ENCODE measurements at places on chromosomes 6 and 20. TPM values are rescaled to one million over a fixed set of nuclear protein-coding genes. Genes with fewer than 3 reads are reported as not detected.

Gene CST5
- total RNA-seq = not detected

Gene JAG1
- total RNA-seq = 31.7 TPM

Gene PCSK2
- total RNA-seq = not detected

Gene ELOVL2
- not detected for total RNA-seq

Gene CST4
- total RNA-seq = not detected

Gene MUCL3
- not detected for total RNA-seq

Gene ELOVL4
- total RNA-seq = 4.1 TPM

Gene OSTM1
- 26.4 TPM for total RNA-seq

- no peak for DNase-seq
These were observed 108.6 kb downstream of the DLL1 start for GRCh38 chr6:170182093-170182780.

GRCh38 chr6:169965657-169966311 lies 214.4 kb downstream of the ERMARD start:
- DNase-seq = no peak

DNA sequence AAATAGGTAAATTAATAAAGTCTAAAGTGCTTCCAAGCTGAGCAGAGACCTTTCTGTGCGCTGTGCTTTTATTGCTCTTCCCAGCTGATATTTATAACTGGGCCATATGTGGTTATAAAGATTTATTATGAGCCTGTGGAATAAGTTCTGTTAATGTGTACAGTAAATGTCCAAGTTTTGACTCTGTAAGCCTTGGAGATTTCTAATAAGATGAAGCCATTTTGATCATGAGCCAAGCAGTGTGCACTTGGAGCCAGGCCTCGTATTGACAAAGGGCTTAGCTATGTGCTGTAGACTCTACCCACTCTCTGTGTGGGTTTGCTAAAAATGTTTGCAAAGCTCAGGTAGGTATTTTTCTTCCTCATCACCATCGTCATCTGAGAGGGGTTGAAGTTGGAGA lies 361.1 kb downstream of the FOXA2 start:
- no peak for DNase-seq

- DNase-seq = peak; percentile 99
These were observed 115.3 kb downstream of the LCA5 start for GRCh38 chr6:79421707-79422484.

DNA sequence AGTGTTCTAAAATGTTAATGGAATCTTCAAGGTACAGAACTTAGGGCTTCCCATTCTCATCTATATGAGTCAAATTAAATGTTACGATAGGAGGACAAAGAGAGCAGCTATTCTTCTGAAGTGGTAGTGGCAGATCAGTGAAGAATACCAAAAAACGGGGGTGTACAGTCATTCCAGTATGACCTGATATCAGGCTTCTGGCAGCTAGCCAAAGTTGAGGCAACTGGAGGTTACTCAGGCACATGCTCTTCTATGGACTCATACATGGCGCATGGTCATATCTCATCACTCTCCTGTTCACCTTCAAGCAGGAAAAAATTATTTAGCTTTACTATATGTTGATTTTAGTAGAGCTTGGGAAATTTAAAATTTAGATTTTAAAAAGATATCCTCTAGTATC lies 1608.8 kb downstream of the GRIK2 start:
- no peak for DNase-seq

DNA sequence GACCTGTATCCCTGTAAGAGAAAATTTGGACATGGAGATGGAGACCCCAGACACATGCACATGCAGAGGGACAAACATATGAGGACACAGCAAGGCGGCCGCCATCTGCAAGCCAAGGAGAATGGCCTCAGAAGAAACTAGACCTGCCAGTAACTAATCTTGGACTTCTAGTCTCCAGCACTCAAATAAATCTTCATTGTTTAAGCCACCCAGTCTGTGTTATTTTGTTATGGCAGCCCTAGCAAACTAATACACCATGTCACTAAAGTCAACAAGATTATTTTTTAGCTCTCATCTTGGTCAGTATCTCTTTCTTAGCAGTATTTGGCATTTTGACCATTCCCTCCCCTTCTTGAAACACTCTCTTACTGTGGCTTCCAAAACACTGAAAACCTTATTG lies 26.7 kb downstream of the LATS1 start:
- DNase-seq = no peak

DNA sequence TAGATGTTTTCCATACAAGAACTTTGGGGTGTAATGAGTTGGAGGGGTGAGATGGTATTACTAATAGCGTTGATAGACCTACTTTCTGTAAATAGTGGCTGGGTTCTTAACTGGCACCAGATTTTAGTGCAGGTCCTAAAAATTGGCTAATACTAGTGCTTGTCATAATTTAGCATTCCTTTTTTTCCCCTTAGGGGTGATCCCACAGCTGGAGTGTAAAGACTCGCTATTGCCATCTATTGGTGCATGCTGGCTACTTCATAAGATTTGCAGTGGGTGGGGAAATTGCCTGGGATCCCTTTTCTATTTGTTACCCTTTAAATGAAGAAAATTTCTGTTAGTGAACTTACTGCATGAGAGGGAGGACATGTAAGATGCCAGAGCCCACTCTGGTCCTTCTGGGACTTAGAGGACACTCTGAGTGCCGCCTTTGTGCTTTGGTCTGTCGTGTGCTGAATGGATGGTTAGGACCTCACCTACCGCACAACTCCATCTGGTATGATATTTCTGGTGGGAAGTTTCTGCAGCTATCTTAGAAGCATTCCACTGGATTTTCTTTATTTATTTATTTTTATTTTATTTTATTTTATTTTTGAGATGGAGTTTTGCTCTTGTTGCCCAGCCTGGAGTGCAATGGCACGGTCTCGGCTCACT lies 195.5 kb downstream of the JARID2 start:
- peak; percentile 63 for DNase-seq

DNA sequence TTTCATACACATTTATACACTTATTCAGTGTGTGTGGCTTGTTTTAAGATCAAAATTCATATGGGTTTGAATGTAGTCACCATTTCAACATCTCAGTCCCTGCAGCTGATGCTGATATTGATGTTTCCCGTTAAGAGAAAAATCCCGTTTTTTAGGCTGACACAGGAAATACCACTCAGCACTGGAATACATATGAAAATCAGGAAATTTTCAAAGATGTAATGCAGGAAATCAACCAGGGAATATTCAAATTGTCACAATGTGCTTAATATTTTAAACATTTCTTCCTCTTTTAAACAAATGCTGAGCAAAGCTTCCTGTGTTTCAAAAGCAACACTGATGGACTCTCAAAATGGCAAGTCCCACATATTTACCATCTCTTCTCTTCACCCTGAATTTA lies 94.5 kb upstream of the MARCKS start:
- no peak for DNase-seq

DNA sequence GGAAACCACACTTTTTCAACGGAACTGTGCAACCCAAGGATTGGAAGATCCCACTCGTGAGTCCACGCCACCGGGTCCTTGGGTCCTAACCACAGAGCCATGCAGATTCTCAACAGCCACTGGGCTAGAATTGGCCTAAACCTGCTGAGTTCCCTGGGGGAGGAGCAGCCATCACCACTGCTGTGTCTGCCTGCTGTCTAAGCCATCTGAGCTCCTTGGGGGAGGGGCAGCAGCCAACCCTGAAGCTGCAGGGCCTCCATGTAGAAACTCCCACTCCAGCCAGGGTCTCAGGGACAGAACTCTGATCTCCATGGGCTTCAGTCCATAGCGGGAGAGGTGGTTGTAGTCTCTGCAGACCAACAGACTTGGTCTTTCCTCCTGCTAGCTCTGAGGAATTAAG lies 154.6 kb upstream of the VGLL2 start:
- no peak for DNase-seq

DNA sequence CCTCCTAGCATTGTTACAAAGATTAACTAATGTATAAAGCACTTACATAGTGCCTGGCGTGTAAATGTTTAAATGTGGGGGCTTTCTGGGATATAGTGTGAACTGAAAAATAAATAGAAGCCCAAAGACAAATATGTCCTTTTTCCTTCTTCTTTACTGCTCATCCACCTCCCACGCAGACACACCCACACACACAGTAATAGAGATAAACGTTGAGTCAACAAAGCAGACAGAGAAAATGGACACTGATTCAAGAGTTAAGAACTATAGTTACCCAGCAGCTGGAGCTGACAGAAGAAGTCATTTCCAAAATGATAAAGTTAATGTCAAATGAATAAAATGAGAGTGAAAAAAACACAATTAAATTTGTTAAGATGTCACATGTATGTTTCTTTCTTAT lies 68.3 kb downstream of the FHL5 start:
- DNase-seq = no peak

DNA sequence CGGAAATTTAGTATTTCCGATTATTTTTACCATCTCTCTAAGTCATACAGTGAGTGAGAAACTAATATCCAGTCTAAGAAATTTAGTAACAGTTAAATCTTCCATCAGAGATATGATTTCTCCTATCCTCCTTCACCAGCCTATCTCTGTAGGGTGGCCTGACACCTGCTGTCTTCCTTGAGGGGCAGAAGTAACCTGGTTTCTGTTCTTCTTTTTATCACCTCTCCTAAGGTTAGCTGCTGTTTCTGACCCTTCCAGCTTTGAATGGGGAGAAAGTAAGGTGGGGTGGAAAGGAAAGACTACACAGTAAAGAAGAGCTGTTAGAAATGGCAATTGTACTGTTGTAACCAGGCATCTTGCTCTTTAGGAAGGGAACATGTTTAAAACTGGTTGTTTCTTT lies 447.7 kb downstream of the PHF3 start:
- no peak for DNase-seq

GRCh38 chr20:32973077-32973717 lies 31.0 kb downstream of the SUN5 start:
- no peak for DNase-seq

- DNase-seq = no peak
These were observed 10.7 kb upstream of the LAMP5 start for GRCh38 chr20:9503526-9504245.

GRCh38 chr6:155197932-155198331 lies 65.9 kb upstream of the CLDN20 start:
- DNase-seq = no peak

DNA sequence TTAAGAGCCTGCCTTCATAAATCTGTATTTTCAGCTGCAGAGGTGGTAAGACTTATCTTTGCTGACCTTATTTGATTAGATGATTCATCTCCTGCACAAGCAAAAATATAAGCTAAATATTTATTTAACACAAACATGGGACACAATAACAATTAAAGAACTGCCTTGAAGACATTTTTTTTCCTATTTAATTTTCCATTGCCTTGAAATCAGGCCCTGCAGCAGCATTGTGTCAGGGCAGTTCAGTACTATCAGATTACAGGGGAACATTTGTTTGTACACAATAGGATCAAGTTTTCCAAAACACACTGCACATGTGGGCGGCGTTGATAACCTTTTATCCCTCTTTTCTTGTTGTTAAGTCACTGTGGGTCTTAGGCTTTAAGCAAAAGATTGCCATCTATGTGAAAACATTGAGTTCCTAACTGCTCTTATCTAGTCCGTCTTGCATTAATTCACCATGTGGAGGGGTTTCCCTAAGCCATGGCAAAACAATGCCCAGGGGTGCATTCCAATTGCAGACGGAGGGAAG lies 7.4 kb downstream of the ADGRF5 start:
- DNase-seq = peak; percentile 96

- DNase-seq = no peak
These were observed 28.3 kb downstream of the MAS1 start for GRCh38 chr6:159919011-159919511.

GRCh38 chr20:40109136-40109535 lies 579.9 kb downstream of the MAFB start:
- DNase-seq = no peak
